T-helper 17 cell (primary cell): ENCODE measurements at places on chromosomes 6 and 20. TPM values are rescaled to one million over a fixed set of nuclear protein-coding genes. Genes with fewer than 3 reads are reported as not detected.
A peak's percentile ranks its signal among the peaks of the same experiment; 100 is the strongest.

Gene TLDC2
- not detected for total RNA-seq

Gene ZNF165
- 4.7 TPM for total RNA-seq

DNA sequence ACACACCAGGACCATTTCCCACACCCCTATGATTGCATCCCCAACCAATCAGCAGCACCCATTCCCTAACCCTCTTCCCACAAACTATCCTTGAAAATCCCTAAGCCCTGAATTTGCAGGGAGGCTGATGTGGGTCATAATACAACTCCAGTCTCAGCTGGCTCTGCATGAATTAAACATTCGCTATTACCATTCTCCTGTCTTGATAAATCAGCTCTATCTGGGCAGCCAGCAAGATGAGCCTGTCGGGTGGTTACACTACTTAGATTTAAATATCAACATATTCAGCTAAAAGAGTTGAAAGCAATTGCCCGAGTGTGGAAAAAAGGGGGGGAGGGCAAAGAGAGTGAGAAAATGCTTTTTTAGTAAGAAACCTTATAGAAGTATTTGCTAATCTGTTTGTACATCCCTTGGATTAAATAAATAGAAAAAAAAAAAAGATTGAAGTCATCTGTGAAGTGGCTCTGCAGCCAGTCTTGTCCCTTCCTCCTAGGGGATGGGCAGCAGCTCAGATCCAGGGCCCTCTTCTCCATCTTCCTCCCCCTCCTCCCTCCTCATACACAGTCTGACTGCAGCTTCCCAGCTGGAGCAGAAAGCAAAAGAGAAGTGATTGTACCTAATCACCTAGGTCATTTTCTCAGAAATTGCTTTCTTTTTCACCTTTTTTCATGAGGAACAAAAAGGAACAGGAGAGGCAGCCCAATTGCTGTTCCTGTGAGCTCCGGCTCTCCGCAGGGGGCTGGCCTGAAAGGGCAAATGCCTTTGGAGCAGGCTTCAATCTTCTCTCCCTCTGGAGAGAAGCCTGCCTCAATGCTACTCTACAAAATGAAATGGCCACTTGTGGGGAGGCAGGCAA lies 356.6 kb upstream of the SULF2 start:
- peaks cover 55% of the 10 kb centered on the region for H3K27me3 ChIP-seq
- no peak overlapping the region for H3K4me3 ChIP-seq
- H3K4me1 ChIP-seq = no peaks in the 10 kb centered on the region
- no peak overlapping the region for H3K27ac ChIP-seq

- peak overlapping the region; percentile 97 for H3K4me3 ChIP-seq
- peaks cover 35% of the 10 kb centered on the region for H3K4me1 ChIP-seq
- H3K27me3 ChIP-seq = no peaks in the 10 kb centered on the region
Measured at GRCh38 chr6:35296931-35297600, 552 bp upstream of the DEF6 start.
